H1 (cell line): ENCODE measurements at places on chromosomes 7 and 10. TPM values are rescaled to one million over a fixed set of nuclear protein-coding genes. Genes with fewer than 3 reads are reported as not detected.

GRCh38 chr7:84058311-84059076 is 136.1 kb downstream of the SEMA3A start:
- DNase-seq, result no peak
- no peaks in the 10 kb centered on the region for H3K27me3 ChIP-seq
- no peak overlapping the region for H3K27ac ChIP-seq

- H3K27me3 ChIP-seq, result peaks cover 15% of the 10 kb centered on the region
- DNase-seq, result no peak
- H3K4me3 ChIP-seq, result no peak overlapping the region
- no peaks in the 10 kb centered on the region for H3K4me1 ChIP-seq
- no peak overlapping the region for H3K27ac ChIP-seq
- H3K36me3 ChIP-seq, result no peaks in the 10 kb centered on the region
Measured at GRCh38 chr10:45378914-45379726, 5.1 kb downstream of the ALOX5 start.

GRCh38 chr10:115052226-115052625 is 40.9 kb upstream of the ATRNL1 start:
- H3K27ac ChIP-seq, result no peak overlapping the region
- no peak overlapping the region for H3K4me3 ChIP-seq
- no peaks in the 10 kb centered on the region for H3K36me3 ChIP-seq

DNA sequence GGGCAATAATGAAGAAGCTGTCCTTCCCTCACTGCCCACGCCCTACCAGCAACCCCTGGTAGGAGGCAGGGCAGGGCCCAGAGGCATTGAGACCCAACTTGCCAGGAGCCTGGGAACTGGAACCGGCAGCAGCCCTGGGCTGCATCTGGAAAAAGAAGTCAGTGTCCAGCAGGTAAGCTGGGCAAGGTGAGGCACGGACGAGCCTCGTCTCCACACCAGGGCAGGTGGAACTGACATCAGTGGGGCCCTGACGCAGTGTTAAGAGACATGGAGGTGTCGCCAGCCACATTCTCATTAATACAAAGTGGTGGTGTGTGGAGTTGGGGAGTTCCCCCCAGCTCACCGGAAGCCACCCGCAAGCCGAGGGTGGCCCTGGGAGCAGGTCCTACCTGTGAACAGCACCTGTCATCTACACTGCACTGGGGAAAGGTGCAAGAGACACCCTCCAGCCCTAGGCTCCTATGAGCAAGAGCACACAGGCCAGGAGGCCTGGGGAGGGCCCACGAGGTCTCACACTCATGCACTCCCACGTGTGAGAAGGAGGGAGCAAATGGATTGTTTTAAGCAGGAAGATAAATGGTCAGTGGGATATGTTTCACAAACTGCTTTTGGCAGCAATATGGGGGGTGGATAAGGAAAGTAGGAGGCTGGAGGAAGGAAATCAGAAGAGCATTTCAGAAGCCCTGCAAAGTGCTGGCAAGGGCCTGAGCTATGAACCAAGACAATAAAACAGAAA is 53.6 kb downstream of the COBL start:
- H3K4me3 ChIP-seq, result no peak overlapping the region
- no peaks in the 10 kb centered on the region; the same call in 1 of the 2 replicates for H3K36me3 ChIP-seq
- no peak for DNase-seq
- H3K4me1 ChIP-seq, result no peaks in the 10 kb centered on the region

- no peaks in the 10 kb centered on the region for H3K4me1 ChIP-seq
- H3K27ac ChIP-seq, result no peak overlapping the region
- no peaks in the 10 kb centered on the region for H3K27me3 ChIP-seq
- no peaks in the 10 kb centered on the region for H3K36me3 ChIP-seq
- no peak for DNase-seq
Measured at GRCh38 chr7:159328096-159328495, 183.4 kb upstream of the VIPR2 start.

DNA sequence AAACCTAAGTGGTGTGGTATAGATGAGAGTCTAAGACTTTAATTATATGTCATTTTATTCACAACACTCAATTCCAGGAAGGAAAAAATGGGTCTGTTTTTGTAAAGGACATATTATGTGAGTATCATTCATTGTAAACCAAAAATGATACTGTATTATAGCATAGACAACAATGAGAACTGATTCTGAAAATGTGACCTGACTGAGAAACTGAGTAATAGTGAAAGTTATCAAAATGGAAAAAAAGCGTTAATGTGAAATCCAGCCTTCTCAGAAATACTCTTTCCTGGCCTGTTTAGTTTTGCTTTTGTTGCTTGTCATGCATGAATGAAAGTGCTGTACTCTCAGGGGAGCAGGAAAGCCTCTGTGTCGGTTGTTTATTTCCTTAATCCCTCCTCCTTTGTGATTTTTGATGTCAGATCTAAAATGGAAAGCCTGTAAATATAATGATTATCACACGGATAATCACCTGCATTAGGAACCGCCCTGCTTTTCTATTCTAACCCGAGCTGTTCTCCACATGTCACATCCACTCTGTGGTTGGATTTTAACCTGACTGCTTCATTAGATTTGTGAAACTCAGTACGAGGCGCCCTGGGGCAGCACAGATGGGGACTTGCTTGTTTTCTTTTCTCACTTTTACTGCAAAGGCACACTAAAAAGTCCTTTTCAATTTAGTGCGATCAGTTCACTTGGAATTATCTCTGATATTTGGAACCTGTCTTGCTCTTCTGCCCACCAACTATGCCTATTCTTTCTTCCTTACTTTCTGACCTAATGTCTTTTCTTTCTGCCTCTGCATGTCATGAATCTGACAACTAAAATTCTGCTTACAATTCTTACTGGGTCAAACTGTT is 240.9 kb upstream of the KAT6B start:
- H3K27me3 ChIP-seq, result no peaks in the 10 kb centered on the region
- DNase-seq, result no peak
- H3K36me3 ChIP-seq, result no peaks in the 10 kb centered on the region
- no peak overlapping the region for H3K4me3 ChIP-seq
- H3K27ac ChIP-seq, result no peak overlapping the region

DNA sequence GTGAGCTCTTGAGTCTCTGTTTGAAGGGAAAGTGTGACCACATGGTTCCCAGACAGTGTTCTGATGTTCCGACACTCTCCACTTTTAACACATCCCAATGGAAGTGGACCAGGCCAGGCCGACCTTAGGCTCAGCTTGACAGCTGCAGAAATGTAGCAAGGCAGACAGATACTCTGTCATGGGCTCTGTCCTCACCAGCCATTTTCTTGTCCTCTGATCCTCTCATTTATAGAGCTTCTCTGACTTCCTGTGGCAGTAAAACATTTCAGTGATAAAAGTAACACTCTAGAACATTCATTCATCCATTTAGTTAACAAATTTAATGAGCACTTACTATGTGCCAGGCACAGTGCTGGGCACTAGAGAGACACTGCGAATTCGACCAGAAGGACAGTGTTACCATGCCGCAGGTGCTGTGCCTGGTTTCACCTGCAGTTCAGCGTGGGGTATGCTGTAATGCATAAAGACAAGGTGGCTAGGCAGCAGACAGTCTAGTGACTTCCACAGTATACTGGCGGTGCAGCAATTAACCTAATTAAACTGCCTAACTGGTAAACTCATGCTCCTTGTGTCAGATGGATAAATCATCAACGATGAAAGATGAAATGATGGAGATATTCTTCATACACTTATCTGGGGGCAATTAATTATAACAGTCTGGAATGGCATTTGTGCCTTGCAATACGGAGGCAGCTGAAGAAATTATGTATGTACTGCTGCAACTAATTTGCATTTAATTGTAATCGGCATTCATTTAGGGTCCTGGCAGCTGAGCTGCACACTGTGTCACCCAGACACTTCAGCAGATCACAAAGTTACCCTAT is 188.1 kb downstream of the NRP1 start:
- H3K27me3 ChIP-seq, result no peaks in the 10 kb centered on the region
- H3K4me1 ChIP-seq, result no peaks in the 10 kb centered on the region
- no peak for DNase-seq
- no peak overlapping the region for H3K27ac ChIP-seq

CYP17A1 gene
- not detected in 2 replicates for total RNA-seq

FRMD4A gene
- 37.2 and 39.6 TPM in 2 replicates for total RNA-seq
